ENCODE measurements at places on chromosomes 7 and 10.

- DNase-seq: no peak
Observed at GRCh38 chr7:158689488-158689887, 15.1 kb downstream of the NCAPG2 start.

DNA sequence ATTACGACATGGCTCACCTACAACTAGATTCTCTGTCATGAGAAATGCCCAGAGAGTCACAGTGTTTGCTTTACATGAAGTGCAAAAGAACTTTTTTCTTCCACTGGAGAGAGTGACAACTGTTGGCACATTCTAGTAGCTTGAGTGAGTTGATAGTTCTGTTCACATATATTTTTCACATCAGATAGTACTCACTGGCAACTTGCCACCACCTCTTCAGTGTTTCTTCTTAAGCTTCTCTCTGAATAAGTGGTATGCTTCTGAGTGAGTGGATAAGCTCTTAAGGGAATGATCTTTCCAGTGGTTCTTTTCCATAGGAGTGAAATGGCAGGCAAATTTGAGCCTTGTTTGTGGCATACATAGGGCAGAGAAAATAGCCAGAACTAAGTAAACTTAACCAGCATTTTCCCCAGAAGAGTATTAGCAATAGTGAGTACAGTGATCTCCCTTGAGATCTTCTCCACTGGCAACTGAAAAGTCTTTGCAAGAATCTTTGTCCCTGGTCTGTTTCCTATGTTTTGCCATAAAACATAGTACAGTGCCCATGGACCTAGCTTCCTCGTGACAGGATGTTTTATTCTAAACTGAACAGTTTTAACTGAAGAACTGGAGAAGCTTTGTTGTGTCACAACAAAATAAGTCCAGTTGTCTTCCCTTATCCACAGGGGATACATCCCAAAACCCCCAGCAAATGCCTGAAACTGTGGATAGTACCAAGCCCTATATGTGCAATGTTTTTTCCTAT is 125.4 kb upstream of the CDK13 start:
- no peak for DNase-seq

GRCh38 chr7:64997927-64998391 is 7.1 kb upstream of the ZNF117 start:
- DNase-seq: no peak

- DNase-seq: no peak
Observed at GRCh38 chr7:16975712-16976111, 93.9 kb upstream of the AGR3 start.

GRCh38 chr7:50832744-50833143 is 50.0 kb upstream of the GRB10 start:
- DNase-seq: no peak

Data from nucleus accumbens (tissue), 56 donors.